ENCODE measurements at places on chromosomes 2 and 18.

- DNase-seq = no peak
Observed at GRCh38 chr2:39108377-39108776, 12.5 kb downstream of the SOS1 start.

GRCh38 chr2:218995972-218996711 is 2.9 kb upstream of the CRYBA2 start:
- peak; percentile 95 for DNase-seq

- no peak for DNase-seq
Observed at GRCh38 chr2:54924121-54924520, 126.1 kb downstream of the RTN4 start.

DNA sequence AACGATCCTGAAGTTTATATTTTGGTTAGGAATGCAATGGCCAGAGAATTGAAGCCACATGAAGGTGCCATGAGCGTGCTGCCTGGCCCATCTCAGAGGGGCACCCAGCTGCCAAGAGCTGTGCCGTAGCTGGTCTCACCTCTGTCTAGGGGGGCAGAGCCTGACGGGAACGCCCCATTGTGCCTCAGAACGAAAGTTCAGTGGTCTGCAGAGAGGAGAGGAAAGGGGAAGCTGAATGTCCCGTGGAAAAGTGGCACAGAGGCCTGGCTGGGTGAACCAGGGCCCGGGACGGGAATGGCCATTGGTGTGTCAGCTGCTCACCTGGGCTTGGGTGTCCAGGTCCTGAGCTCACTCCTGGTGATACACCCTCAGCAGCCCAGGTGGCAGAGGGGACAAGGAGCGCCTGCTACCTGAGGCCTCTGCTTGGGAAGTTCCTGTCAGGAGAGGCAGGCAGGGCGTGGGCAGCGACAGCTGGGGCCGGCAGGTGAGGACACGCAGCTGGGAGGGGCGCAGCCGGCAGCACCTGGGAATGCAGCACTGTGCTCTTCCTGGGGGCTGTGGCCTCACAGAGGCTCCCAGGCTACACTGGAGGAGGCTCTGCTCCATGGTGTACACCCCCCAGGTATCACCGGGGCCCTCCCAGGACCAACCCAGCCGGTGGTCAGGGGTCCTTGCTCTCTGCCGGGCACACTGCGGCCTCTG is 67.3 kb downstream of the PARD6G start:
- DNase-seq = no peak

GRCh38 chr18:78090584-78090983 is 840.9 kb downstream of the GALR1 start:
- no peak for DNase-seq

DNA sequence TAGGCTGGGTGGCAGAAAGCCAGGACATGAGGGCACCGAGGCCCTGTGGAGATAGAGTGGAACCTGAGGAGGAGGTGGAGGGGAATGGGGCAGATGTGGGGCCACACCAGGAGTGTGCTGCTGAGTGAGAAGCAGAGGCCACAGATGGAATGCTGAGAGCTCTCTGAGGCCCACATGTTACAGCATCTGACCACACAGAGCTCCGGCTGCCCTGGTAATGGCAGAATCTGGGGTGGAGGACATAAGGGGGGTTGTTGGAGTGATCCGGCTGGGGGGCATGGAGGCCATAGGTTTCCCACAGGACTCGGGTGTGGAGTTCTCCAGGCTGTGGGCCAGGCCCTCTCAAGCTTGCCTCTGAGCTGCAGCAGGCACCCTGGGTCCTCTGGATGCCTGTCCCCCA is 3.8 kb downstream of the MZT2B start:
- no peak for DNase-seq

DNA sequence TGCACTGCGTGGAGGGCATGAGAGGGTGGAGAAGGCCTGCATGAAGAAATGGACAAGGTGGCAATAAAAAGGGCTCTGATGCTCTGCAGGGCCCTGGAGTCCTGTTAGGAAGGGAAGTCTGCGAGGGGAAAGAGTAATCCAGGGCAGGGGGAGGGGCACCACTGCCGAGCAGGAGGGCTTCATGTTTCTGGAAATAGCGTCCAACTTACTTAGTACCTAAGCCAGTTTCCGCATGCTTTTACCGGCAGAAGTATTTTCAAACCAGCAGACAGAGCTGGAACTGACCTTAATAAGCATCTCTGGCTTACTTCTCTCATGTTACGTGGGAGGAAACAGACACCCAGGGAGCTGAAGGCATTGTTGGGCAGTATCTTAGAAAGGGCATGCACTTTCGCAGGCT is 156.7 kb downstream of the GALNT14 start:
- no peak for DNase-seq

DNA sequence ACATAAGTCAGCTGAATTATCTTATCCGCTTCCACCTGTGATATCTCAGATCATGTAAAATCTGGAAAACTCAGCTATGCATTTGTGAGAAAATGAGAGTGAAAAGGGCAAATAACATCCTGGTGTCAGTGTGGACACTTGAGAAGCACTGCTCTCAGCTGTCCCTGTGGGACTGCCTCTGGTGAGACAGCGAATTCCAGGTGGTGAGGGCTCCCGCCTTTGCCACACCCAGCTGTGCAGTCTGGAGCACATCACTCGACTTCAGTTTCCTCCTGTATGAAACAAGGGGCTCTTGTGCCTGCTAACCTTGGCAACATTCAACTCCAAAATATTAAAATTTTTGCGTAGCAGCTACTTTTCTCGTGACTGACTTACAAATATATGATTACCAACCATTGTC is 194.9 kb upstream of the BOD1L2 start:
- DNase-seq = no peak

DNA sequence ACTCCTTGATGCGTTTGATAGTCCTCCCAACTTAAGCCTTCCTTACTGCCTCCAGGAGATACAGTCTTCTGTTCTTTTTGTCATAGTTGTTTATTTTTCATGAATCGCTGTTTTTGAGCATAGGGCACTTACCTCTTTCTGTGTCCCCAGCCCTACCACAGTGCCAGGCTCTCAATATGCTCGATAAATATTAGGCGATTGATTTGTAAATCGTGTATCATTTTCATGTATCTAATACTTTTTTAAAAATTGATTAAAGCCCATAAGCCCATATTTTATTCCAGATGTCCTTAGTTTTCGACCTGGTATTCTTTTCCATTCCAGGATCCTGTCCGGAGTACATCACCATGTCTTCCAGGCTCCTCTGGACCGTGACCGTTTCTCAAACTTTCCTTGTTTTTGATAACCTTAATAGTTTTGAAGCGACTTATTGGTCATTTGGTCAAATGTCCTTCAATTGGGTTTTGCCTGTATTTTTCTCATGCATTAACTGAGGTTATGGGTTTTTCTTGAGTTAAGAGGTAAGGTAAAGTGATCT is 444 bp upstream of the MMADHC start:
- DNase-seq = no peak

GRCh38 chr2:36562973-36563532 is 34.9 kb downstream of the FEZ2 start:
- no peak for DNase-seq

GRCh38 chr18:7415081-7415894 is 151.8 kb upstream of the PTPRM start:
- DNase-seq = no peak

GRCh38 chr2:98569197-98569793 is 39.0 kb downstream of the COA5 start:
- no peak for DNase-seq

DNA sequence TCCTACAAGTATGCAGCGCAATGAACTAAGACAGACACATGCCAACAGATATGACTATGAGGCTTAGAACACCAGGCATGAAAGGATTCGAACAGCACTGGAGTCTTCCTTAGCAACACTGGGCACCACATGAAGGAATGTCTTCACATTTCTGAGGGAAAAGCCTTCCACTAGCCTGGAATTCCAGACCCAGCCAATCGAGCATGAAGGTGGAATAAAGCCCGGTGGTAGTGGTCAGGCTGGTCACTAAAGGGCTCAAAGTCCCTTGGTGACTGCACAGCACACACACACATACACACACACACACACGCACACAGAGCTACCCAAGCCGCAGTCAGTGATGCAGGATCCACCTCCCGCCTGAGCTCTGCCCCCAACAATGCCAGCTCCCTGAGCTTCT is 19.7 kb upstream of the SFXN5 start:
- DNase-seq = no peak

DNA sequence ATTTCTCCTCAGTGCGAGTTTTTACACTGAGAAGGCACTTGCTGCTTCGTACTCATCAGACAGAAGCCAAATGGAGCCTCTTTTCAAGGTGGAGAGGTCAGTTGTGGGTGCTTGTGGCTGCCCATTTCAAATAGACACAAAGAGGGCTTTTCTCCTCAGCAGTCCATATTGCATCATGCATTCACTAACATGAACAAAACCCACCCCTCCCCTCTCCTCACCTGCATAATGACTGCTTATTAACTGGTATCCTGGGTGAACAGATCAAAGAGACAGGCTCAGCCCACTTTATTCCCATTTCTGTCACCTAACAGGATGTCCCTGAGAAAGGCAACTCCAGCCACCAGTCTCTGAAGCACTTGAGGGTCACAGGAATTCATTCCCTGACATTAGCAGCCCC is 28.9 kb downstream of the KLF7 start:
- DNase-seq = no peak

DNA sequence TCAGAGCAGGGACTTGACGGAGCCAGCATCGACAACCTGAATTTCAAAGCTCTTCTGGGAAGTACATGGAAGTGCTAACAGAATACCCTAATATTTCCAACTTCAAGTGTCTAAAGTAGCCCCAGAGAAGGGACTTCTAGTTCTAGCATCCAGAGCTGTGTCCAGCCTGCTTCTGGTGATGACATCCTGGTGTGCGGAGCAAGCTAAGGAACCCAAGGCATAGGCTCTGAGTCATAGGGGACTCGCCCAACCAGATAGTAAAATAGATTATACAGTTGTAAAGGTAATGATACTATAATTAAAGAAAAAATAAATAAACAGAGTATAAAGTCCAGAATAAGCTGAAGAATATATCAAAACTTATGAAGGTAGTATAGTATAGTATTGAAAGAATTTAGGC is 108.1 kb upstream of the SERPINE2 start:
- DNase-seq = no peak

DNA sequence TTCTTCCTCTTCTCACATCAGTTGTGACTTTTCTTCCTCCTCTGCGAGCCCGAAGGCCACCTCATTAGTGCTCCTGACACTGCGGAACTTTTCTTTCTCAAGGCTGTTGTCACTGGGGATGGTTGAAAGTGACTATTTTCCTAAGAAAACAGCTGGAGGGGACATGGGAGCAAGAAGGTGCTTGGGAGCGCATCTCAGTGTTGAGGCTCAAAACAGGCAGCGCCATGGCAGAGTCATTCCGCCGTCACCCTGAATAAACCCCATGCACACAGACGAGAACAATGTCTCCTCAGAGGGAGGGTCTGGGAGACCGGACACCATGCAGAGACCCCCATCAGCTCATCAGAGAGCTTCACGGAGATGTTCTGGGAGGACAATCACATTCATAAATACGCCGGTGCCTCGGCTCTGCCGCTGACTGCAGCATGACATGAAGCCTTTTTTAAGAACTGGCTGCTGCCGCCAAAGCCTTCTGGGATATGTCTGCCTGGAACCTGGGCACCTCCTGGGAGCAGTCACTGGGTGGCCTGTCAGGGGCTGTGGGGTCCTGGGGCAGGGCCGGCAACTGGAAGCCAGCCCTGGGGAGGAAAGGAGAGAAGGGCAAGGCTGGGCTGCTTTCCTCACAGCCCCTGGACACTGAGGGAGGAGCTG is 19.2 kb downstream of the ATOH8 start:
- no peak for DNase-seq

GRCh38 chr18:48611203-48611602 is 72.4 kb downstream of the CTIF start:
- no peak for DNase-seq

DNA sequence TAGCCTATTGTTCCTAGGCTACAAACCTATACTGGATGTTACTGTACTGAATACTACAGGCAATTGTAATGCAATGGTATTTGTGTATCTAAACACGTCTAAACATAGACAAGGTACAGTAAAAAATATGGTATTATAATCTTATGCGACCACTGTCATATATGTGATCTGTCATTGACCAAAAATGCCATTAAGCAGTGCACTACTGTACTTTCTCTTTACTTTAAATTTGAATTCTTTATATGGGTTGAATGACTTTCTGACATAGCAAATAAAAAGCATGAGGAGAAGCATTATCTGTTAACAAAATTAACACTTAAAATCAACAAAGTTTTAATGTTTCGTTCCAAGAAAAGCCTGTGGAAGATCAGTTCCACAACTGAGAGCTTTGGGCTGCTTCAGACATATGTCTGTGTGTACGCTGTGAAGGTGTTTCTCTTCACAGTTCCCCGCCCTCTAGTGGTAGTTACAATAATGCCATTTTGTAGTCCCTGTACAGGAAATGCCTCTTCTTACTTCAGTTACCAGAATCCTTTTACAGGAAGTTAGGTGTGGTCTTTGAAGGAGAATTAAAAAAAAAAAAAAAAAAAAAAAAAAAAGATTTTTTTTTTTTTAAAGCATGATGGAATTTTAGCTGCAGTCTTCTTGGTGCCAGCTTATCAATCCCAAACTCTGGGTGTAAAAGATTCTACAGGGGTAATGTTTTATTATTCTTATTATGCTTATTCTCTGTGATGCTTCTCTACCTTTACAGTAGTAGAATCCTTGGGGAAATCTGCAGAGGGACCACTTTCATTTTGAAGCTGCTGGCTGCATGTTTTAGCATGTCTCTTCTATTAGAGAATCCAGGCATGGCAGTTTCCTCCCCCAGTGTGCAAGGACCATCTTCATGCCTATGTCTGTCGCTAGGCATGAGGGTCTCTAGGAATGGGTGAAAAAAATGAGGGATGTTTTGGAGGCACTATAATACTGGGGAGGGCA is 54.5 kb downstream of the SCN2A start:
- DNase-seq = peak; percentile 89

DNA sequence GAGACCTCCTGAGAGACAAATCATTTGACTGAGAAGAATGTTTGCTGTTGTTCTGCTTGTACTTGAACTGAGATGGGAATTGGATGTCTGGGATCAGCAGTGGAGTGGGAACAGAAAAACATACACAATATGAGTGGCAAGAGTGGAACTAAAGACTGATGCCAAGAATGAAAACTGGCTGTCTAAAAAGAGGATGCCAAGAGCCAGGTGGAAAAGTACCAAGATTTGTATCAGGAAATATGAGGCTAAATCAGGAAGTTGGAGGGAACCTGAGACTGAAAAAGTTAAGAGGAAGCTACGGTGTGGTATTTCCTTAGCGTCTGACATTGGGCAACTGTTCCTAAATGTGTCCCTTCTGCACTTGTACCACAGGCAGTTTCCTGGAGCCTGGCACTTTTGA is 440.9 kb upstream of the CELF4 start:
- DNase-seq = no peak

DNA sequence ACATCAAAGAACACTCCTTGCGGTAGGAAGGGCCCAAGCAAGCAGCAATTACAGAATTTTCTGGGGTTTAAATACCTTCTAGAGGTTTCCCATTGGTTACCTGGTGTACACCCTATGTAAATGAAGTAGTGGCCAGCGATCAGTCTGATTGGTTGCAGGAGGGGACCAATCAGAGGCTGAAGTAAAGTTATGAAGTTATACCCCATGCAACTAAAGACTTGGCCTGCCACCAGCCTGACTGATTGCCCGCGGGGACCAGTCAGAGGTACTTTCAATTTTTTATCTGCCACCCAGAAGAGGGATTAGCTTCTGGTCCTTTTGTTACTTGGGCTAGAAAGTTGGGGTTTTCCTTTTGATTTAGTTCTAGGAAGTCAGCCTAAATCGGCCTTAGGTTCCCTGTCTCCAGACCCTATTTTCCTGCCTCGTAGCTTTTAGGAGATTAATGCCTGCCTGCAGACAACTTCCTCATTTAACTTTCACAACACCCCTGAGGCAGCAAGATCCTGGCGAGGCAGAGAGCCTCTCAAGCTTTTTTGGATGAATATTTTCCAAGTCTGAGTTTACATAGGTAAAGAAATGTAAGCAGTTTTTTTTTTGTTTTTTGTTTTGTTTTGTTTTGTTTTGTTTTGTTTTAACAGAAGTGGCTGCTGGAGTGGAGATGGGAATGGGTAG is 1.5 kb upstream of the DGUOK start:
- DNase-seq = no peak

All from left lung (tissue), 14 donors.